ENCODE measurements at places on chromosomes 16 and 17.

DNA sequence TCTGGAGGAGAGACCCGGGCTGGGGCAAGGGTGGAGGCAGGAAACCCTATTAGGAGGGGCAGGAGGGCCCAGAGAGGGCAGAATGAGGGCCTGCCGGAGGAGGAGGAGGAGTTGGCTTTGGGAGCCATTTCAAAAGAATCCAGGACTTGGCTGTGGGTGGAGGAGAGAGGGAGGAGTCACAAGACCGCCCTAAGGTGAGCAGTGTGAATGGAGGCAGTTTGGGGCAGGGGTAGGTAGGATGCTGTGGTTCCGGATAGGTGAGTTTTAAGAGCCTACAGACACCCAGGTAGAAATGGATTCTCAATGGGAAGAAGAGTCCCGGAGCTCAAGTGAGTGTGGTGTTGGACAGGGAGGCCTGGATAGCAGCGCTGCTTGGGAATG lies 80.3 kb downstream of the ARHGAP23 start:
- no peak for DNase-seq

DNA sequence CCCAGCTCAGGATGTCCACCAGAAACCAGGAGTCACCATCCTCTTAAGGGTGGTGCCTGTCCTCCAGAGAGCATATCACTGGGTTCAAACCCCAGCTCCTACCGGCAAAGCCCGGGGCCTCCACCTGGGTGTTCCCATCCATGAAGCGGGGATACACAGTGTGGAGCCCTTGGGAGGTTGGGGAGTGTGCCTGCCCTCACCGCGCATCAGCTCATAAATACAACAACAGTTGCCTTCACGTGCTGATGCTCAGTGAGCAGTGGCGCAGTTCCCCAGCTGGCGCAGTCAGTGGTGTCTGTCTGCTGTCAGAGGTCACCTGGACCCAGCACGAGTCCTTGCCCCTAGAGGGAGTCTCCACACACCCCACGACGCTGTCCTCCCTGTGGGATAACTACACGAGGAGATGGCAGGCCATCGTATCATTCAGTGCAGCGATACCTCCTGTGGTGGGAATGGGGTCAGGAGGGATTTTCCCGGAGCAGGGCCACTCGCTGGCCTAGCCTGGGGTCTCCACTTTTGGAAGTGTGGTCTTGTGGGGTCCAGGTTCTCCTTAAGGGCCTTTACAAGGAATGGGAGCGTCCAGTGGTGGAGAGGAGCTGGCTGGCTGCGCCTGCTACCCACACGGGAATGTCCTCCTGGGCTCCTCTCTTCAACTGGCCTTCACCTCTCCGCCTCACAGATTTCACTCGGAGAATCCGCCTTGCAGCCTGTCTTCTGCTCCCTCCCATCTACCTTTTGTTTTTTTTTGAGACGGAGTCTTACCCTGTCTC lies 2.3 kb upstream of the ELOB start:
- DNase-seq = no peak

DNA sequence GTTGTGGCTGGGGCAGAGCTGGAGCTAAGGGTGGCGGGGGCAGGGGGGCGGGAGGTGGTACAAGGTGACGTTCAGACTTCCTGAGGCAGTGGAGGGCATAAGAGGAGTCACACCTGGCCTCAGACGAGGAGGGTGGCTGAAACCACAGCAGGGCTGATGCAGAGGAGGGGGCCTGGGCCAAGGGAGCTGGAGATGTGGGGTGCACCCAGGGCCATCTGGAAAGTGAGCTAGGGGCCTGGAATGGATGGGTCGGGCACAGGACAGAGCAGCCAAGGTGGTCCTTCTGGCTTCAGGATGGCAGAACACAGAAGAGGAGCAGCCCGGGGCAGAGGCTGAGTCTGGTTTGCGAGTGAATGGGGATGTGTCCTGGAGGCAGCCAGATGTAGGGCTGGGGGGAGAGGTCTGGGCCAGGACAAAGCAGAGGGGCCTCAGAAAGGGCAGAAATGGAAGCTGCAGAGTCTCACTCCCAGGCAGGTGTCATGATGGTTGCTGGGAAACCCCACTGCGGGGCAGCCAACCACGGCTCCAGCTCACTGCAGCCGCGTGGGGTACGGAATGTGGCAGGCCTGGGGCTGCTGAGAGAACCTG lies 57.6 kb downstream of the PRMT7 start:
- no peak for DNase-seq

DNA sequence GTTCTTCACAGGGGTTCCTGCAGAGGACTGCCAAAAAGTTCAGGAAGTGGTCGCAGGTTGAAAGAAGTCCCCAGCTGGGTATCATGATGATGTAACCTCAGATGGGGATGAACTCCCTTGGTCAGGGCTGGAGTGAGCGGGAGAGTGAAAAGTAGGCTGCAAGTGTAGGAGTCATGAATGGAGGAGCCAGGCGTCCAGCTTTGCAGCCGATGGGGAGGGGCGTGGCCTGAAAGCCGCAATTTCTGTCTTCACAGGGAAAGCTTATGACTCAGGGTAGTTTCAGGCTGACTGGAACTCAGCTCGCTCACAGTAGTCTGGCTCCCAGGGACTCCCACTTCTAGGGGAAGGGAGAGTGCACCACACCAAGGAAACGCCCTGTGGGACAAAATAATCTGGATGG lies 70.0 kb upstream of the HS3ST3A1 start:
- DNase-seq = no peak

DNA sequence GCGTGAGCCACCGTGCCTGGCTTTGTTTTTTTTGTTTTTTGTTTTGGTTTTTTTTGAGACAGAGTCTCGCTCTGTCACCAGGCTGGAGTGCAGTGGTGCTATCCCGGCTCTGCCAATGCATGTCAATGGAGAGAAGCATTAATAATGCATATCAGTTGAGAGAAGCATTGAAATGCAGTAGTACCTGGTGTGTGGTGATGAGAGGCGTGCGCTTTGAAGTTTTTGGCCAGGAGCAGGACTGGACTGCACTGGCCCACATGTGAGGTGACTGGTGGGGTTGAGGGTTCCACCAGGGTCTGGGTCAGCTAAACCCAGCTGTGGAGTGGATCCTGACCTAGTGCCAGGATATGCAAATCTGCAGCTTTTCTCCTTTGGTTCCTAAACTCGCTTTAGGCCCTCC lies 5.4 kb downstream of the SP2 start:
- no peak for DNase-seq

- no peak for DNase-seq
Measured at GRCh38 chr17:9209781-9210370, 188.6 kb downstream of the NTN1 start.

- peak; percentile 80 for DNase-seq
Measured at GRCh38 chr17:35244341-35245195, 1.7 kb downstream of the SLFN5 start.

DNA sequence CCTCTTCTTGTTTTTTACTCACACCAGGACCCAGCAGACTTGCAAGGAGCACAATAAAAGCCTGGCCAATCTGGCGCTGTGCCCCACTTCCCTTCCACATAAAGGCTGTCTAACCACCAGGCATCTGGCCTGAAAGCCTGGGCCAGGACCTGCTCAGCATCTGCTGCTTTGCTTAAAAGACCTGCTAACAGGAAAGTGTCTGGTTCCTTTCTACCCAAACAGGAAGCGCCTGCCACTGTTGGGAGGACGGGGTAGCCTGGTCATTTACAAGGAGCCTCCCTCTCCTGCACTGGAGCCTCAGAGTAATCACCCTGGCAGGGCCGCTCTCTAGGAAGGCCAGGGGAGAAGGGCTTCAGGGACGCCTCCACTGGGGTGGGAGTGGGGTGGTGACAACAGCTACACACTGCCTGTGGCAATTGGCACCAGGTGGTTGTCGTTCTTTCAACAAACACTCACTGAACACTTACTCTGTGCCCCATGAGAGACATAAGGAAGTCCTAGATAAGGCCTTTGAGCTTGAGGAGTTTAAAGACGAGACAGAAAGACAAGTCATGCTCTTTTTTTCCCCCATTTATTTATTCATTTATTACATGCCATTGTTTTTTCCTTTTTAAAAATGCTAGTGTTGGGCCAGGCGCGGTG lies 6.3 kb upstream of the MMP28 start:
- DNase-seq = no peak

- no peak for DNase-seq
Measured at GRCh38 chr17:59327981-59328290, 3.5 kb upstream of the YPEL2 start.

GRCh38 chr17:9239793-9240658 lies 218.7 kb downstream of the NTN1 start:
- DNase-seq = peak; percentile 75

Measured in inflammatory macrophage (primary cell).